ENCODE measurements at places on chromosomes 11 and 22. TPM values are rescaled to one million over a fixed set of nuclear protein-coding genes. Genes with fewer than 3 reads are reported as not detected.

Gene CAPRIN1
- 107 TPM for total RNA-seq

Gene GPHA2
- total RNA-seq, result not detected

Gene DRD2
- total RNA-seq, result not detected

Gene RAB36
- total RNA-seq, result 2.5 TPM

Gene CACNA1I
- not detected for total RNA-seq

Gene DEUP1
- not detected for total RNA-seq

Gene LINC01488
- not detected for total RNA-seq

Gene MISFA
- not detected for total RNA-seq

Gene GSC2
- not detected for total RNA-seq

Gene HBE1
- total RNA-seq, result not detected

Gene XKR3
- total RNA-seq, result not detected

Gene RAB38
- total RNA-seq, result 3.8 TPM

Gene EFCAB6
- total RNA-seq, result 1.5 TPM

Gene SMIM38
- 0.09 TPM for total RNA-seq

Gene COX8A
- 331 TPM for total RNA-seq

Gene CBX7
- total RNA-seq, result 5.3 TPM

Gene RIMBP3C
- total RNA-seq, result 1.3 TPM

Gene RHBDD3
- total RNA-seq, result 35.0 TPM

Gene LMO2
- 2.6 TPM for total RNA-seq

Gene RIN1
- total RNA-seq, result 18.4 TPM

Gene SSRP1
- total RNA-seq, result 65.8 TPM

Gene CRYBB2
- total RNA-seq, result not detected

Gene SCGB1D2
- not detected for total RNA-seq

Gene INCENP
- total RNA-seq, result 2.3 TPM

Gene TMPRSS4
- not detected for total RNA-seq

Gene SCGB2A2
- not detected for total RNA-seq

Gene KIF18A
- 0.17 TPM for total RNA-seq

Gene OR4A16
- total RNA-seq, result not detected

Gene GAS2
- 2.4 TPM for total RNA-seq

Gene KCNJ11
- total RNA-seq, result not detected

Gene OR2AT4
- not detected for total RNA-seq

Gene DEFB131B
- not detected for total RNA-seq

Gene MMP11
- 12.3 TPM for total RNA-seq

Gene GLB1L3
- not detected for total RNA-seq

Gene C11orf52
- total RNA-seq, result 2.0 TPM

Gene SMPD1
- 43.7 TPM for total RNA-seq

Gene SPA17
- 9.1 TPM for total RNA-seq

Gene FGF19
- total RNA-seq, result not detected

Gene FAM168A
- 28.0 TPM for total RNA-seq

Gene CASP5
- total RNA-seq, result not detected

Gene EMID1
- 6.8 TPM for total RNA-seq
